AG04450 (cell line): ENCODE measurements at places on chromosomes 3 and 15.
A peak's percentile ranks its signal among the peaks of the same experiment; 100 is the strongest.

- no peak for DNase-seq
Observed at GRCh38 chr3:14761121-14761672, 57.6 kb upstream of the FGD5 start.

DNA sequence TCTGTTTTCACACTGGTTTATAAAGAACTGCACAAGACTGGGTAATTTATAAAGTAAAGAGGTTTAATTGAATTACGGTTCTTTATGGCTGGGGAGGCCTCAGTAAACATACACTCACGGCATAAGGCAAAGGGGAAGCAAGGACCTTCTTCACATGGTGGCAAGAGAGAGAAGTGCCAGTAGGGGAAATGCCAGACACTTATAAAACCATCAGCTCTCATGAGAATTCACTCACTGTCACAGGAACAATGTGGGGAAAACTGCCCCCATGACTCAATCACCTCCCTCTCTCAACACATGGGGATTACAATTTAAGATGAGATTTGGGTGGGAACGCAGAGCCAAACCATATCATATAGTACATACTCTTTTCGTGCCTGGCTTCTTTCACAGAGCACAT lies 42.4 kb downstream of the MAP2K1 start:
- no peak for DNase-seq

GRCh38 chr15:59918994-59919951 lies 84.8 kb upstream of the FOXB1 start:
- DNase-seq, result no peak

DNA sequence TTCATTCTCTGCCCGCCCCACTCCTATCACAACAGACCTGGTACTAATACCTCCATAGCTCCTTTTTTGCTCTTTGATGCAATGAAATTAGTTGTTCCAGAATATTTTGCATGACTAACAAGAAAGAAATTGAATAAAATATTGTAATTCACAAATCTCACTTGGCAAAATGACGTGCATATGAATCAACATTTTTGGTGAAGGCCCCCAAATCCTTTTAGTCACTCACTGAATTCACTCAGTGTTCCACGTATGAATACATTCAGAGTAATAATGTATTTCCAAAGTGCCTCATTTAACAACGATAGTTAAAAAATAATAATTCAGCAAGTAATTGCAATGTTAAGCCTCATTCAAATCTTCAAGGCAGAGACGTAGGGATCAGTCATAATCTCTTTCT lies 148.6 kb upstream of the STRIT1 start:
- no peak for DNase-seq

DNA sequence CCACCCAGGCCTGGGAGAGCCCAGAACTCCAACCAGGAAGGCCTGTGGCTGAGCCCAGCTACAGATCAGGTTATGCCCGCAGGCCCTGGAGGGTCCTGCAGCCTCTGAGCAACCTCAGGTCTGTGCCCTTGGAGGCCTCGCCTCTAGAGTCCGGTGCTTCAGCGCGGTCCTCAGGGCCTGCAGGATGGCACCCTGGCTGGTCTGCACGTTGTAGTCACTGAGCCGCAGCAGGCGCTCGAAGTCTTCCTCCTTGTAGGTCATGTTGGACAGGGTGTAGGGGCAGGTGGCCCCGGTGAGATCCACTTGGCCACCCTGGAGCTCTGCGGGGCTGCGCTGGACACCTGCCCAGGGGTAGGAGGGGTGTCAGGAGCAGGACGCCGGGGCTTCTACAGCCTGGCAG lies 25.8 kb downstream of the PLA2G4D start:
- DNase-seq, result no peak

DNA sequence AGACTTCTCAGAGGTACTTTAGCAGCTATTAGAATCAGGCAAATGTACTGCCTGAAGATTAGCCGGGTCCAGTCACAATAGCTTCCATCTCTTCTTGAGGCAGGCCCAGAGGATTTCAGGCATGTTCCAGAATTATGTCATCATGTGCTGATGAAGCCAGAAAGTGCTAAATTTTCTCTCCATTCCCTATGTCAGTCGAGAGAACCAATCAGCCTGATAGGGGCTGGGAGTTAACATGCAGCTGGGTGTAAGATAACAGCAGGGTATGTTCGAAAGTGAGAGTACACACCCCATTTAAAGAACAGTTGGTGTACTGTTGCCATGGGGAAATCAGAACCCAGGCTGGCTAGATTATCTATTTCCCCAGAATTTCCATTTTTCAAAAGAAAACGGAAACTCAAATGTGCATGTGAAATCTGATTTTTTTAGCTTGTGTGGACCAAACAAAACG lies 48.7 kb downstream of the MYH15 start:
- no peak for DNase-seq

DNA sequence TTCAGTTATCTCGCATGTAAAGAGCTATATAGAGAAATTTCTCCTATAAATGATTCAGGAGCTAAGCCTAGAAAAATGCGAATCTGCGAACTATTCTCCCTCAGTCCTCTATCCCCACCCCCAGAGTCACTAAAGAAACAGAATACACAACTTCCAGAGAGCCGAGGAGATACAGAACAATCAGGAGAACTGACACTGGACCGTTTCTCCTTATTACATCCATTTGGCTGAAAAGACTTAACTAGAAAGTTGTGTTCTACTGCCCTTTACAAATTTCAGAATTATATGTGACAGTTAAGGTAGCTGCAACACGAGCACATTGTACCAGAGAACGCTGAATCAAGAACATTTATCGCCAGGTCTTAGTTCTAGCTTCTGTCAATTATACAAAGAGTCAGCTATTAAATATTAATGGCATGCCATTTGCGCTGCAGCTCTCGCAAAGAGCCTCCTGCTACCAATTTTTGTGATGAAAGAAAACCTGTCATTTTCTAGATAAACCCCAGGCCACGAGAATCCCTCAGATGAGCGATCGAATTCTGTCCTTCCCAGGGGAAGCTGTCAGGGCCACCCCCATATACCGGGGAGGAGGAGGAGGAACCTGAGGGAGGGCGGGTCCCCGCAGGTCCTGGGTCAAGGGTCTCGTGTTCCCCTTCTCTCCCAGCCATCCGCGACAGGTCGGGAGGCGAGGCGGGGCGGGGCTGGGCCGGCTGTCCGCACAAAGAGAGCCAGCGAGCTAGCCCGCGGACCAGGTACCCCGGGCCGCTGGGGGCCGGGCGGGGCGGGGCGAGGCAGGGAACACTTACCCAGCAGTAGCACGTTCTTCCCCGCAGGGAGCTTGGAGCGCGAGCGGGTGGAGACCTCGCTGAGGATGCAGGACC lies 878 bp downstream of the DYNC1LI1 start:
- DNase-seq, result no peak

GRCh38 chr3:160402221-160403027 lies 3.0 kb downstream of the SMC4 start:
- no peak for DNase-seq

DNA sequence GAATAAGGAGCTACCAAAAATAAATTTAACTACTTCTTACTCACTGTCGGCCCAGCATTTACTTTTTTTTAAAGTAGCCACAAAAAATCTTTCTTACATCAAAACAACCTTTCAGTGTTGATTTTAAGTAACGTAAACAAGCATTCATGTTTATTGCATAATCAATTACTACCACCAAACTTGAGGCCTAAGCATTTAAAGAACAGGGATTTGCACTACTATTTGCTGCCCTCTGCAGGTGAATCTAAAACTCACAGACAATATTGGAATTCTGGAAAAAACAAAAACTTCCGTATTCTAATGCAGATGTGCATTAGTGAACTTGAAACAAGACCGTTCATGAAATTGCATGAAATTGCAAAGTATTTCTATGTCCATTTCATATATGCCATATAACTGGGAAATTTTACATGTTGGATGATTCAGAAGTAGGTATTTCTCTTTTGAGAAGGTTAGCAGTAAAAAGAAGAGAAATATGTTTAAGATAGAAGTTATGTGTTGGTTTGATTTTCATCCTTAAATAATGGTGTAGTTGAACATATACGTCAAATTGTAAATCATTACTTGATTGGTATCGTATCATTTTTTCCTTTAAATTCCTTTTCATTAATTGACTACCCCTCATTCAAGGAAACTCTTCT lies 55.6 kb downstream of the CGGBP1 start:
- peak; percentile 8 for DNase-seq

DNA sequence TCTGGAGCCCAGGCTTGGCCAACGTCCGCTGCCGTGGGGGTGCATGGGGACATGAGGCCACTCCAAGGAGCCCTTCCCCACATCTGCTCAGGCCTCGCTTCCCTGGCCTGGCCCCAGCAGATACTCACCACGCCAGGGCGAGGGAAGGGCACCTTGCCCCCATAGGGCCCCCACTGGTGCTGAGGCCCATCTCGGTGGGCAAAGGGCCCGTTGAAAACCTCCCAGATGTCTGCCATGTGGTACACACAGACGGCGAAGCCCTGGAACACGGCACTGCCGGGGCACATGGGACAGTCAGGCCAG lies 4.7 kb downstream of the SEMA3G start:
- no peak for DNase-seq

GRCh38 chr15:65333856-65334255 lies 29.4 kb downstream of the RNU5B-1 start:
- DNase-seq, result no peak
